ENCODE measurements at places on chromosomes 12 and 14. TPM values are rescaled to one million over a fixed set of nuclear protein-coding genes. Genes with fewer than 3 reads are reported as not detected.

TTC8 gene
- 1.8 TPM for total RNA-seq

C14orf132 gene
- 4.9 TPM for total RNA-seq

MGAT4C gene
- not detected for total RNA-seq

PYGL gene
- total RNA-seq: 0.38 TPM

TCP11L2 gene
- total RNA-seq: 10.3 TPM

SPX gene
- total RNA-seq: 0.57 TPM

GLIPR1 gene
- total RNA-seq: 1.3 TPM

TMTC2 gene
- total RNA-seq: 3.1 TPM

BDKRB1 gene
- total RNA-seq: not detected

PTPN6 gene
- 334 TPM for total RNA-seq

Data from activated naive CD4-positive, alpha-beta T cell treated with anti-CD3 and anti-CD28 coated beads for 36 hours (primary cell).